Memory B cell (primary cell): ENCODE measurements at places on chromosomes 4 and X.

DNA sequence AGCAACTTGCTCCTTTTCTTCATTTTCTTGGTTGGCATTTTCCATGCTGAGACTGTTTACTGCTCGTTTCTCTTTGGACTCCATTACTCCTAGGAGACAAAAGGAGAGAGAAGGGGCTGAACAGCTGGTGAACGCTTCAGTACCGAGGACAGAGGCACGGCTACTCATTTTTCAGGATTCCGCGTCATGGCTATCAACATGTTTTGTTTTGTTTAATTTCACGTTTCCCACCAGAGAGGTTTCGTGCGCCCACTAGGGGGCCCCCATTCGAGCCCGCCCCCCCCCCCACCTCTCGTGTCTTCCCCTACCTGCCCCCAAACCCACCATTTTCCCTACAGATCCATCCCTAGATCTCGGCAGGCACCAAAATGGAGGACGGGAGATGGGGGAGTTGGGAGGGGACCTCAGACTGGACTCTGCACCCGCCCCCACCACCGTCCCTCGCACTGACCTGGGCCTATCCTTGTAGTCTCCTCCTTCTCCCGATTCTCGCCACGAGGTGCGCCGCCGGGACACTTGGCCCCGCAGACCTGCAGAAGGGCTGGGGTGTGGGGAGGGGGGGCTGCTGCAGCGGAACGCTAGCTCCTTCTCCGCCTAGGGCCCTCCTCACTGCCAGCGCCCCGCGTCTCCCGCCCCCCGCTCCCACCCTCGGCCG is 653 bp downstream of the BEX1 start:
- no peak for DNase-seq

DNA sequence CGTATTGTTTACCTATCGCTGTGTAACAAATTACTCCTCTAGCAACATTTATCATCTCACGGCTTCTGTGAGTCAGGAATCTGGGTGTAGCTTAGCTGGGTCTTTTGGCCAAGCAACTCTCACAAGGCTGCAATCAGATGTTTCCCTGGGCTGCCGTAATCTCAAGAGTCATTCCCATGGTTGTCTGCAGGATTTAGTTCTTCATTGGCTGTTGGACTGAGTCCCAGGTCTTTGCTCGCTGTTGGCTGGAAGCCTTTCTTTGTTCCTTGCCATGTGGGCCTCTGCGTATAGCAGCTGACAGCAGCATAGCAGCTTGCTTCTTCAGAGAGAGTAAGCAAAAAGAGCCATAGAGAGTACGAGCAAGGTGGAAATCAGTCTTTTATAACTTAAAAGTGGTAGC is 16.8 kb downstream of the POLR2B start:
- no peak for DNase-seq

DNA sequence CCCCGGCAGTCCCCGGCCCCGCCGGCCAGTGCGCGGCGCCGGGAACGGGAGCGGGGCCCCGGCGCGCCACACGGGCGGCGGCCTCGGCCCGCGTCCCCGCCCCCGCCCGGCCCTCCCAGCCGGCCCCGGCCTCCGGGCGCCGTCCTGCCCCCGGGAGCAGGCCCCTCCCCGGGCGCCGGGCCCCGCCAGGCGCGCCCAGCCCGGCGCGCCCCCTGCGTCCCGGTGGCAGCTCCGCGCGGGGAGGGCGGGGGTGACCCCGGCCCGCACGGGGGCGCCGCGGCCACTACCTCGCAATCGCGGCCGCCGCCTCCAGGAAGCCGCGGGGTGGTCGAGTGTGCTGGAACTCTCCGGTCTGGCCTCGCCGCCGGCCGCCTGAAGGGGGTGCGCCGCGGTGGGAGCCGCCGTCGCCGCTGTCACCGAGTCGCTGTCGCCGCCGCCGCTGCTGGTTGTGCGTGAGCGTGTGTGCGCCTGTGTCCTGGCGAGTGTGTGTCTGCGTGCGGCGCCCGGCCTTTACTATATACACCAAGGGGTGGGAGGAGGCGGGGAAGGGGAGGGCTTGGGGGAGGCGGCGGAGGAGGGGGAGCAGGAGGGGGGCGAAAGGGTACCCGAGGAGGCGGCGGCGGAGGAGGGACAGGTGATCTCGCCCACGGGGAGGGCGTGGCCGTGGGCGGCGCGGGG is at the start of gene RAI2:
TSS of gene RAI2 (minus strand) at position 488 of the 678 bp plus-strand sequence. CDS start 59,288 bp downstream, outside the sequence.
- no peak for DNase-seq

DNA sequence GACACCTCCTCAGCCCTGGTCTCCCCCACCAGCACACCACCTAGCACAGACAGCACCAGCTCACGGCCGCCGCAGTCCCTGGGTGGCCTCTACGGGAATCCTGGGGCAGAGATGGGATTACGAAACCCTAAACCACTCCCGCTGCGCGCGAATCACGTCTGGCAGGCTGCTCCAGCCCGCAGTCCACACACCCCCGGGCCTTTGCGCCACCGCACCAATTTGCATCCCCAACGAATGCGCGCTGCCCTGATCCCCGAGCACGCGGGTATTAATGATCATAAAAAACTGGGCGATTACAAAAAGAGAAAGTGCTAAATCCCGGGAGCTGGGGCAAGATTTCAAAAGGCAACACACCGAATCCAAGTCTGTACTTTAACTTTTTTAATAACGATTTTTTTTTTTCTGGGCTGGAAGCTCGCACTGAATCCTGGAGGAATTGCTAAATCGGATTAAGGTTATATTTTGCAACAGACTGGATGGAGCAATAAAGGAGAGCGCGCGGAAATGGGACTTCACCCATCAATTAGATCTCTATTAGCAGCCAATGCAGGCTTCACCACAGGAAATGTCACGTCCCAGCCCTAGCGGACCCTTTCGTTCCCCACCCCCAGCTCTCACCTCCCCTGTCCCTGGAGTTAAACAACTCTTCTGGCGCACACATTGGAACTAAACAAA is 69.8 kb upstream of the TMEM33 start:
- DNase-seq = no peak

- DNase-seq = peak; percentile 18
Measured at GRCh38 chr4:7013175-7013574, 30.0 kb upstream of the TADA2B start.

DNA sequence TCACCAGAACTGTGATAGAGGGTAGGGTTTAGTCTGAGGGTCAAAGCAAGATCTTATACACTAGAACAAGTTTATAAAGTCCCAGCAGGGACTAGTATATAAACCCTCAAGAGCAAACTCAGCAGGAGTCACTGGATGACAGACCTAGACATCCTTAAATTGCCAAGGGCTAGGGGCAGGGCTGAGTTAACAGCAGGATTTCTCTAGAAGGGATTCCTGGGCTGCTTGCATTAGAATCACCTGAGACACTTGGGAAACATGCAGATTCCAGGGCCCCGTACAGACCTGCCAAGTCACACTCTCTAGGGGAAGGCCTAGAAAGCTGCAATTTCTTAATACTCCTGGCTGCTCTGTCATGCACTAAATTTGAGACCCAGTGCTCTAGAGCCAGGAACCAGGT is 6.6 kb upstream of the GPR50 start:
- no peak for DNase-seq

GRCh38 chr4:182213004-182213403 is 30.2 kb upstream of the TENM3 start:
- DNase-seq = no peak

- no peak for DNase-seq
Measured at GRCh38 chr4:172573899-172574298, 594.7 kb upstream of the GALNT7 start.

- DNase-seq = no peak
Measured at GRCh38 chr4:57424232-57424897, 314.2 kb upstream of the IGFBP7 start.

DNA sequence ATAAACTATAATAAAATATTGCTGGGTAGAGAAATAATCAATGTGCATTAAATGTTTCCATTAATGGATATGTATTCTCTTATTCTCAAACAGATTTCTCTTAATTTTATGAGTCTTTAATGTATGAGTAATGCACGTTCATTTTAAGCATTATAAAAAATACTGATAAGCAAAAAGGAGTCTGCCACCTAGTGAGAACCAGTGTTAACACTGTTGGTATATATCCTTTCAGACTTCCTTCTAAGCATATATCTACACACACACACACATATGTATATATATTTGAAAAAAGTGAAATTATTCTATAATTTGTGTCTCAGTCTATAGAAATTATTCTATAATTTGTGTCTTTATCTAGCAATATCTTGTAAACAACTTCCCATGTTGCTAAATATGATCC is 49.9 kb upstream of the MTMR1 start:
- no peak for DNase-seq

DNA sequence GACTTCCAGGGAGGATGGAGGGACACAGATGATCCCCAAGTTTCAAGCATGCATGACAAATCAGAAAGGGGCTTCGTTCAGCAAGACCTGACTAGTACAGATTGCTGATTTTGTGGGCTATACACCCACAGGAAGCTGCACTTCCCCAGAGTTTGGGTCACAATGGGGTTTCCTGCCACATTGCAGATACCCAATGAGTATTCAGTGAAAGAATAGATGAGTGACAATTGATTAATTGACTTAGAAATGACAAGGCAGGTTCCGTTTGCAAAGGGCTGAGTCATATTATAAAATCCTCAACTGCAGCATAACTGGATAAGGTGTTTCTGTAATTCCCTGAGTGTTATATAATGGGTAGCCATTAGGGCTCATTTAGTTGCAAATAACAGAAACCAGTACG is 146.6 kb upstream of the TBL1X start:
- DNase-seq = no peak

DNA sequence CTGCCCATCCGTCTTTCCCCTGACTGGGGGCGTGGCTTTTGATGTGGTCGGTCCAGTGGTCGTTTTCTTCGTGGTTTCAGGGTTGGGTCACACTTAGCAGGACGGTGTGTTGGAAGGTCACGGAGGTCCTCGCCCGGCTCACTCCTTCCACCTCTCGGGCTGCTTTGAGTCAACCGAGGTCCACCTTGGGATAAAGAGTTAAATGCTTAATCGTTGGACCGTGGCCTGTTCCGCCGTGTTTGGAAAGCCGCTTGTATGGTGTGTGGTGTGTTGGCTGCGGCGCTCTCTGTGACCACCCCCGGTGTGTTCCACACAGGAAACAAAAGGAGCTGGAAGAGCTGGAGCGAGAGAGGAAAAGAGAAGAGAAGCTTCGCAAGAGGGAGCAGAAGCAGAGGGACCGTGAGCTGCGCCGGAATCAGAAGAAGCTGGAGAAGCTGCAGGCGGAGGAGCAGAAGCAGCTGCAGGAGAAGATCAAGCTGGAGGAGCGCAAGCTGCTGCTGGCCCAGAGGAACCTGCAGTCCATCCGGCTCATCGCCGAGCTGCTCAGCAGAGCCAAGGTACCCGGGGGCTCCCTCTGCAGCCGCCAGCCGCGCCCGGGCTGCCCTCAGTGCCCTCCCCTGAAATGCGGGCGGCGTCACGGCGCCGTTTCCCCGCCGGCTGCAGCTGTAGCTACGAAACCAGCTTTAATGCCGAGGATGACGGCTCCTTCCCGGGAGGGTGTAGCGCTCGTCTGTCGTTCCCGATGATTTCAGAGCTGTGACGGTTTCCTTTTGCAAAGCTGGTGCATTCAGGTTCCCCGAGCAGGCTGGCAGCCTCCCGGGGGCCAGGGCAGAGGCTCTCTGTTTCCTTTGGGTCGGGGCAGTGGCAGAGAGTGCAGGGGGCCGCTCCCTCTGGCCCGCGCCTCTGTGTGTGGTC is 7.7 kb downstream of the AKAP17A start:
- no peak for DNase-seq

GRCh38 chr4:31298737-31299136 is 578.6 kb downstream of the PCDH7 start:
- DNase-seq = no peak

DNA sequence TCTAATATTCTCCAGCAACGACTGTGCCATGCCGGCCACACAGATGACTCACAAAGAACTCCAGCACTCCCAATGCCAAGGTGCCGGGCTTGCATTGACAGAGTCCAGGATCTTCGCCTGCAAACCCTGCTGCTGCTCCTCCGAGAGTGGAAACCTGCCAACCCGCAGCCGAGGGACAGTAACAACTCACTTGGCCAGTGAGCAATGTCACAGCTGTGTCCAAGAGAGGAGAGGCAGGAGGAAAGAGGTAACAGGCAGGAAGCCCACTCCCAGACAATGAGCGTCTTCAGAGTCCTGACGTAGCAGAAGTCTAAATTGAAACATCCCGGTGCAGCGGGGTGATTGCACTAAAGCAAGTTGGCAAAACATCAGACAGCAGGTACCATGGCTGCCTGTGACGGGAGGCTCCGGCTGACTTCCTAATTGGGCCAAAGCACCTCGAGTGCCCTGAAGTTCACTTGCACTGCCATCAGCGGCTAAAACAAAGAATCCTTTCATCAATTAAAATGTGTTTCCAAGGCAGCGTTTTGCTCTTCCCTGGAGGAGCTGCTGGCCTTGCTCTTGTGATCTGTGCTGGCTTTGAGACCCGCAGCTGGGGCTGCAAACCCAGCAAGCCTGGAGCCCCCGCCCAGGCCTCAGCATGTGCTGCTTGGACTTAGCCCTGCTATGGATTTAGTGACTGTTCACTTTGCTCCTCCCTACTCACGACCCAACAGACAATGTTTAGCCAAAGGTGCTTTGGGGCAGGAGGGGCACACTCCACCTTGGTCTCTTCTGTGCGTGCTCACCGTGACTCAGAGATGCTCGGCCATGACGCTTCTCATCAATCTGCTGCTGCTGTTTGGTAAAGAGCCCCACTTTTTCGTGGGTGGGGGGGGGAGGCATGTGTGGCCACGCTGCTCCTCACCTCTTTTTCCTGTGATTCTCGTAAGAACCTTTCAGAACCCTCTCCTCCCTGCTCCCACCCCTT is 36.5 kb downstream of the DCTD start:
- DNase-seq = no peak

GRCh38 chrX:128464116-128464515 is 411.9 kb upstream of the ACTRT1 start:
- DNase-seq = no peak

DNA sequence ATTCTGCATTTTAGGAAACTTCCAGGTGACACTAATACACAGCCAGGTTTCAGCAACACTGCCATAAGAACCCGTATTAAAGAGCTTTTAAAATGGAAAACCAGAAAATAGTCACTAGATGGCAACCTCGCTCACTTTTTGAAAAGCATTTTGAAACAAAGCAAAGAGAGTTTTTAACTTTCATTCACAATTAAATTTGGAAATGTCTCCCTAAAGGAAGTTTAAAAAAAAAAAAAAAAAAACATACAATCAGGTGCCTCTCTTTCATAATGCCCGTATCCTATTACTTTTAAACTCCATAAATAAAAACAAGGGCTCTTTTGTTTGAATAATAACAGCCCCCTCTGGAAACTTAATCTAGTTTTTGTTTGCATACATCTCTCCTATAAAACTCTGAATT is 20.3 kb downstream of the MEPE start:
- DNase-seq = no peak

GRCh38 chrX:96551322-96551872 is 133.2 kb upstream of the DIAPH2 start:
- DNase-seq = no peak

- no peak for DNase-seq
Measured at GRCh38 chrX:39440799-39441284, 639.6 kb downstream of the MID1IP1 start.

DNA sequence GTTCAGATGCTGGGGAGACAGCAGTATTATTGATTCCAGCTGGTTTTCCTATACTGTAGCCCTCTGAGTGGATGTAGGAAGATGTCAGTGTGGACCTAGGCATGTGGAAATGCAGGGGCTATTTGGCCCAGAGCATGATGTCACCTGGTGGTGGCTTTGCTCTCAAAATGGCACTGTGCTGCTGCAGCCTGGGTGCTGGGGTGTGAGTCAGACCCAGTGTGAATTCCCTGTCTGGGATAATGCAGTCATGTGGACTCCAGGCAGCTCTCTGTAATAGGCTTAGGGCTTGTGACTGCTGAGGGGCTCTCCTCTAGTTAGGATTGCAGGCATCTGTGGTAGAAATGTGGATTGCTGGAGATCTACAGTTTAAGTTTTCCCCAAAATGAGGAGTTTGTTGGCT is 70.7 kb downstream of the DCAF8L2 start:
- no peak for DNase-seq

- no peak for DNase-seq
Measured at GRCh38 chrX:73768886-73769285, 205.9 kb downstream of the CHIC1 start.
